IPS DF 6.9 (cell line): ENCODE measurements at places on chromosomes 11 and 22.

DNA sequence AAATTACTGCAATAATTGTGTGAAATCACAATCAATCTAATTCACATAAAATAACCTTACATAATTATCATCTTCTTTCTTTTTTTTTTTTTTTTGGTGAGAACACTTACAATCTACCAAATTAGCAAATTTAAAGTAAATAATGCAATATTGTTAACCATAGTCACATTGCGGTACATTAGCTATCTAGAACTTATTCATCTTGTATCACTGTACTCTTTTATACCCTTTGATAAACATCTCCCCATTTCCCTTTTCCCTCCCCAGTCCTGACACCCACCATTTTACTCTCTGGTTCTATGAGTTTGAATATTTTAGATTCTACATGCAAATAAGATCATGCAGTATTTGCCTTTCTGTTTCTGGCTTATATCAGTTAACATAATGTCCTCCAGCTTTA lies 24.0 kb upstream of the PRAME start:
- no peak for DNase-seq

DNA sequence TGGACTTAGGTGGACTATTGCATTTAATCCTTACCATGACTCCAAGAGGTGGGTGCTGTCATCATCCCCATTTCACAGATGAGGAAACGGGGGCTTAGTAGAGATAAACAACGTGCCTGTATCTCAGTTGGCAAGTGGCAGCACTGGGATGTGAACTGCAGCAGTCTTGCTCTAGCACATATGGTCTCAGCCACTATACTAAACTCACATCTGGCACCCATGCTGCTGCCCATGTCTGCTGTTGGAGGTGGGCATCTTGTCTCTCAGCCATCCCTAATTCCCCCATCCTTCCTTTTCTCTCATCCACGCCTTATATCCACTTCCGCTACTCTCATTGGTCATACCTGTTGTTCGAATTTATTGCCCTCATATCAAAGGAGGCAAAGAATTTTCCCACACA lies 3.8 kb downstream of the PRG3 start:
- DNase-seq = no peak

GRCh38 chr11:17510507-17511206 lies 33.6 kb downstream of the USH1C start:
- DNase-seq = no peak

DNA sequence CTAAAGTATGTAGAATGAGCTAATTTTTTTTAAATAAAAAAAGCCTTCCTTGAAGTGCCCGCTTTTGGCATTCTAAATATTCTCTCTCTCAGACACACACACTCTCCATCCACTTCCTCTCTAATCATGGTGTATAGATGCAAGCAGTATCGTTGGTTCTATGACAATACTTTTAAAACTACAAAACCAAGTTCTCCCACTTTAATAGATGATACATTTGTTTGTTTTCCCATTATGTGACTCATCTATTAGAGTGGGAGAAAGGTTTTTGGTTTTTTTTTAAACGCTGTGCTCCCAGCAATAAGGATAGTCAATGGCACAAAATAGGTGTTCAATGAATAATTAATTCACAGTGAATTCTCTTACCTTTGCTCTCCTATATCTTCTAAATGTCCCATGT lies 44.6 kb downstream of the FZD4 start:
- DNase-seq = no peak
